ENCODE measurements at places on chromosomes 1 and 21.

DNA sequence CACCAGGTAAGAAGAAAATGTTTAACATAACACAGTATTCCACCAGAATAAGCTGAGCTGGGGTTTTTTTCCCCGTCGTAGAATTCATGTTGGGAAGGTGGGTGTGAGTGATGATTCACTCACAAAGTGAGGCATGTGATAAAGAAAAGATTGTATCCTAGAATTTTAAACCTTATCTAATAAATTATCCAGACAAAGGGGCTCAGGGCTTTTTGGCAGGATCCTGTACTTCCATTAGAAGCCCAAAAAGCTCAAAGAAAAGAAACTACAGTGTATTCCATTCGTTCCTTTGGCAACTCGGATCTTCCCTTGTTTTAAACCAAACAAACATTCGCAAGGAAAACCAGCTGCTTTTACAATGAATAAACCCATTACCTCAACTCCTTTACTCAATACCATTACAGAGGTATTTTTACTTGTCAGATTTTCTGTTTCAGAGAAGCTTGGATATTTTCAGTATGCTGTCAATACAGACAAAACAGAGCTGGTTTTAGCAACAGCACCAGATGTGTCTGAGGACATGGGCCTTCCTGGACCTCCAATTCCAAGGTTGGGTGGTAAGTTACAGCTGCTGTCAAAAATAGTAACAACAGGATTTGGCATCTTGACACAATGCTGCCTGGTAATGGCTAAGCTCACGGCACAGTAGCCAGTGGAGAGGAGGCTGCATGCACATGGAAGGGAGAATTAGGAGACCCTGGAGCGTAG is 159.9 kb upstream of the RUNX1 start:
- no peak overlapping the region for H3K27ac ChIP-seq
- DNase-seq: no peak
- no peaks in the 10 kb centered on the region for H3K4me1 ChIP-seq
- H3K36me3 ChIP-seq: no peaks in the 10 kb centered on the region
- H3K4me3 ChIP-seq: no peak overlapping the region
- no peaks in the 10 kb centered on the region for H3K27me3 ChIP-seq

DNA sequence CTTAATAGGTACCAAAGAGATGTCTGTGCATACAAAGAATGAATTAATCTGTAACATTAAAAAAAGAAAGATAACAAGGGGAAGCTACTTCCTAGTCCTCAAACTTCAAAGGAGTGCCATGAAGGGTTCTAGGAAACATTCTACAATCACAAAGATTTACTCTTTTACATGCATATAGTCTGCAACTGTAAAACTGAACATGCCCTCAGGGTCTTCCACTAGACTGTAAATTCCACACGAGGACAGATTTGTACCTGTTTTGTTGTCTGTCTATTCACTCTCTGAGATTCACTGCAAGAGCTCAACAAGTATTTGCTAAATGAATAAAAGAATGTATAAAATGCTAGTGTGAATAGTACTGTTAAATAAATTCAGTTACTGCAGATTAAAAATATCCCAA is 4.4 kb downstream of the JAK1 start:
- no peak overlapping the region for H3K27ac ChIP-seq
- no peak overlapping the region for H3K4me3 ChIP-seq
- no peak for DNase-seq
- H3K36me3 ChIP-seq: no peaks in the 10 kb centered on the region

GRCh38 chr1:220564216-220564615 is 36.3 kb downstream of the MARK1 start:
- no peak overlapping the region for H3K27ac ChIP-seq
- H3K4me1 ChIP-seq: no peaks in the 10 kb centered on the region
- no peaks in the 10 kb centered on the region for H3K36me3 ChIP-seq
- DNase-seq: no peak
- H3K27me3 ChIP-seq: no peaks in the 10 kb centered on the region
- no peak overlapping the region for H3K4me3 ChIP-seq

DNA sequence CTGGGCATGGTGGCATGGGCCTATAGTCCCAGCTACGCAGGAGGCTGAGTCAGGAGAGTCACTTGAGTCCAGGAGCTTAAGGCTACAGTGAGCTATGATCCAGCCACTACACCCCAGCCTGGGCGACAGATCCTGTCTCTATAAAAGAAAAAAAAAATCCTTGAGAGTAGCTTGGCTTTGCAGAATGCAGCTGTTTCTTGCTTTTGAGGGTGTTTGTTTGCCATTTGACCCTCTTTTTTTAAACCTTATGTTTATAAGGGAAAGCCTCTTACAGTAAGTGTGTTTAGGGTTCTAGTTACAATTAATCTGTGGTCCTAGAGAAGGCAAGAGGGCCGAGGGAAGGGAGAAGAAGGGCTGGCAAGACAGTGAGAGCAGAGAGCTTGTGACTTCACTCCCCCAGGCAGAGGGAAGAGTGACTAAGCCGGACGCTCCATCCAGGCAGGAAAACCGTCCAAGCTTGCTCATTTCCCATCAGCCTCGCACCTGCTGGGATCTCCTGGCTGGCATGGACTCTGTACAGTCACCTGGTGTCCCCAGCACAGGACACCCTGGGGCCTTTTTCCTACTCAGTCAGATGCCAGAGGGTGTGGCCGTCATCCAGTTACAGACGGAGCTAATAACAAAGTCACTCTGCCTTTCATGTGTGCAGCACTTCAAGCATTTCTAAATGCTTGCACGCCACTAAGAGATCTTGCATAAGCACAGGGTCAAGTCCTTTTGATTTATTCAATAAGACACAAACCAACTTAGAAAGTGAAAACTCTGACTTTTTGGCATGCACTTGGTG is 55.5 kb upstream of the PSEN2 start:
- H3K27me3 ChIP-seq: no peaks in the 10 kb centered on the region
- H3K4me1 ChIP-seq: peaks cover 56% of the 10 kb centered on the region
- peak overlapping the region; percentile 25 for H3K4me3 ChIP-seq
- no peaks in the 10 kb centered on the region for H3K36me3 ChIP-seq

- H3K36me3 ChIP-seq: no peaks in the 10 kb centered on the region
- no peak overlapping the region for H3K27ac ChIP-seq
- no peaks in the 10 kb centered on the region for H3K27me3 ChIP-seq
- peaks cover 3% of the 10 kb centered on the region for H3K4me1 ChIP-seq
- no peak overlapping the region for H3K4me3 ChIP-seq
- no peak for DNase-seq
These were observed 33.1 kb downstream of the UBE2U start for GRCh38 chr1:64236541-64236954.

- no peak overlapping the region for H3K4me3 ChIP-seq
- DNase-seq: no peak
- no peak overlapping the region for H3K27ac ChIP-seq
These were observed 51.0 kb downstream of the SCP2 start for GRCh38 chr1:52978045-52978444.

GRCh38 chr1:206690516-206690915 is 5.8 kb downstream of the MAPKAPK2 start:
- peaks cover 24% of the 10 kb centered on the region for H3K4me1 ChIP-seq
- H3K4me3 ChIP-seq: no peak overlapping the region
- H3K36me3 ChIP-seq: no peaks in the 10 kb centered on the region
- DNase-seq: no peak
- no peak overlapping the region for H3K27ac ChIP-seq

DNA sequence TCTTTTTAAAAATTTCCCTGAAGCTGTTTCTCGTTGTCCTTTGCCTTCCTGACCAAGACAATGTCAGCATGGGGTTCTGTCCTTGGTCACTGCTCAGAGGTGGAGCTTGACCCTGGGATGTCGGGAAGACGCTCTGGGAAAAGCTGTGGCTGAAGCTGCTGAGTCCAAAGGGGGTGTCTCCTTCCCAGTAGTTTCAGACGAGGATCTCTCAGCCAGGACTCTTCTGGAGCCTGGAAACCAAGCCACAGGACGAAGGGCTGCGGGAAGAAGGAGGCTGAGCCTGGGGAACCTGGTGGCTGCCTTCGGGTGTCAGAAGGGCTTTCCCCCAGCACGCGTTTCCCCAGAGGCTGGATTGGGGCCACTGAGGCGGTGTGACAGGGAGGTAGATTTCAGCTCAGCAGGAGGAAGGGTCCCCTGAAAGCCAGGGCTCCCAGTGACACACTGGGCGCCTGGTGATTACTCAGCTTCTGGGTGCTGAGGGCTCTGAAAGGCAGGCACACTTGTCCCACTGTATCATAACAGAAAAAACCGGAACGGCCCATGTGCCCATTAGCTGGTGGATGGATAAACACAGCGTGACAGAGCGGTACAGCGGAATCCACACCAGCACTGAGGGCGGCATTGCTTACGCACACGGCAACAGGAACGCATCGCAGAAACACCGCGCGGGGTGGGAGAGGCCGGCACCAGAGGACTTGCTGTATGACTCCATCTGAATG is 5.0 kb upstream of the KRTAP12-1 start:
- peaks cover 92% of the 10 kb centered on the region for H3K27me3 ChIP-seq
- no peak for DNase-seq
- H3K36me3 ChIP-seq: no peaks in the 10 kb centered on the region
- H3K27ac ChIP-seq: no peak overlapping the region
- H3K4me3 ChIP-seq: no peak overlapping the region
- no peaks in the 10 kb centered on the region for H3K4me1 ChIP-seq

- no peak overlapping the region for H3K27ac ChIP-seq
- no peaks in the 10 kb centered on the region for H3K27me3 ChIP-seq
- no peak for DNase-seq
- H3K4me3 ChIP-seq: no peak overlapping the region
- H3K36me3 ChIP-seq: no peaks in the 10 kb centered on the region
These were observed 17.5 kb downstream of the SLC66A1 start for GRCh38 chr1:19329611-19330010.

DNA sequence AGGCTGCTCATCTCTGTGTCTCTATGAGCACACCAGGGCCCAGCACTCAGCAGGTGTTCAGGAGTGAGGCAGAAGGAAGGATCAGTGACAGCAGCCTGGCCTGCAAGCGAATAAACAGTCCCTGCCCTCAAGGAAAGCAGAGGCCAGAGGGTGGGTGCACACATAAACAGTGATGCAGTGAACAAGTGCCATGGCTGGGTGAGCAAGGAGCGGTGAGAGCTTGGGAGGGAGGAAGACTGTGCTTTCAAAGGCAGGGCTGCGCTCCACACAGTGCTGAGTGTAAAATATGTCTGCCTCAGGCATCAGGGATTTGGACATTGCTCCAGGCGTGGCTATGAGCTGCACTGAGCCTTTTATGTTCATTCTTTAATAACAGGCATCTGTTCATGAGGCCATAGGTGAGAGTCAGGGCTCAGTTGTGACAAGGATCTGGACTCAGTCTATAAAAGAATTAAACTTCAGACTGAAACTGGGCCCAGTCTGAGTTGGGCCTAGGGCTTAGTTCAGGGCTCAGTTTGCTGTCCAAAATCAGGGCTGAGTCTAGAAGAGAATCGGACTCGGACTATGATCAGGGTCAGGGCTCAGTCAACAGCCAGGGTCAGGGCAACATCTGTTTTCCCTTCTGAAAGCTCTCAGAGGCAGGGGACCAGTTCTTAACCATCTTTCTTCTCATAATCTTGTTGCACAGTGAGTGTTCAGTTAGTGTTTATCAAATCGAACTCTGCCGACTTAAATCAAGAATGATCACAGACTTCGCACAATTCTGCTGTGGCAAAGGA is 213.7 kb downstream of the FOXD2 start:
- no peak overlapping the region for H3K4me3 ChIP-seq
- no peak for DNase-seq
- peak overlapping the region; percentile 69 for H3K27ac ChIP-seq
- H3K36me3 ChIP-seq: no peaks in the 10 kb centered on the region

DNA sequence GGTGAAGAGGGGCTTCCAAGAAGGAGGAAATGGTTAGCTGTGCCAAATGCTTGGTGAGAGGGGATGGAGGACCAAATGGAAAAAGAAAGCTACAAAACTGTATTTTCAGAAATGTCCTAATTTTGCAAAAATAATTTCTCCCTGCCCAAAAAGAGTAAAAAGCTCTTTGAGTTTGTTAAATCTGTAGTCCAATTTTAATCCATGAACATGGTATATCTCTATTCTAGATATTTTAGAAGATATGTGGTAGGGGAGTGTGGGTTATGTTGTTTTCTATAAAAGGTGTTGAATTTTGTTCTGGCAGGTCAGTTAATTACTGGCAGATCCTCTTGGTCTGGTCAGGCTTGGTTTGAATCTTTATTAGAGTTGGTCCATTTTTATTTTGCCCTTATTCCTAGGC is 474.1 kb upstream of the VAMP3 start:
- H3K4me3 ChIP-seq: no peak overlapping the region
- DNase-seq: no peak
- H3K36me3 ChIP-seq: no peaks in the 10 kb centered on the region
- peaks cover 29% of the 10 kb centered on the region for H3K27me3 ChIP-seq

- DNase-seq: no peak
- H3K4me1 ChIP-seq: no peaks in the 10 kb centered on the region
These were observed 109.2 kb downstream of the DDX20 start for GRCh38 chr1:111864862-111865261.
